ENCODE measurements at places on chromosomes 2 and 18.

GRCh38 chr2:216765761-216766262, 70.5 kb upstream of the IGFBP5 start:
- no peak for DNase-seq

DNA sequence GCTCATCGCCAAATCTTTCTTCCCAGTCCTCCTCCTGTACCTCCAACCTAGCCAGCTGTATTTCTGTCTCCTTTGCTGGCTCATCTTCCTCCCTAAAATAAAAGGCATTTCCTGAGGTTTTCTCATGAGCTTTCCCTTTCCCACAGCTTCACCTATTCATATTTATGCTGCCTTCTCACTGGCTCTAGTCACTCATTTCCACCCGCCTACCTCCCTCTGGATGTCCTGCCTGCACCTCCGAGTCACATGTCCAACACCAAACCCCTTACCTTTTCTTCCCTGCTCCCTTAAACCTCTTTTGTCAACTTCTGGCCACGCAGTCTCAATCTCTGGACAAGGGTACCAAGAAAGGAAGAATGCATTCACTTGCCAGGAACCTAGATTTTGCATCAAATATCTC, 2.8 kb downstream of the EIF2AK3 start:
- DNase-seq = no peak

GRCh38 chr18:48889981-48890762, 60.6 kb downstream of the SMAD7 start:
- DNase-seq = no peak

- DNase-seq = no peak
Measured at GRCh38 chr2:235018838-235019237, 67.0 kb downstream of the SH3BP4 start.

GRCh38 chr2:233354971-233355574, 779 bp downstream of the DGKD start:
- no peak for DNase-seq

- DNase-seq = no peak
Measured at GRCh38 chr2:16629044-16629443, 36.6 kb downstream of the CYRIA start.

DNA sequence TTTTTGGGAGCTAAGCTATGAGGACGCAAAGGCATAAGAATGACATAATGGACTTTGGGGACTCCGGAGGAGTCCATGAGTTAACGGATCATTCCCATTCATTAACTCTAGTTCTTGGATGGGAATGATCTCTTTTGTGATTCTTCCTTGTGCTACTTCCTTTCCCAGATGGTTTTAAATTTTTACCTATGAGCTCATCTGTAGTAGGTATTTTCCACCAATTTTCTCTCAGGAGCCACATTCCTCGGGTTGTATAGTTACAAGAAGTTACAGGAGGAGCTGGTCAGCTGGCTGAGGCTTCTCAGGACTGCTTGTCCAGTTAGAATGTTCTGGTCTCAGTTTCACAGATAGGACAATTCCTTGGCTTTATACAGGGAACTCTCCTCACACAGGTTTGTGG, 42.9 kb upstream of the LPIN2 start:
- DNase-seq = no peak

DNA sequence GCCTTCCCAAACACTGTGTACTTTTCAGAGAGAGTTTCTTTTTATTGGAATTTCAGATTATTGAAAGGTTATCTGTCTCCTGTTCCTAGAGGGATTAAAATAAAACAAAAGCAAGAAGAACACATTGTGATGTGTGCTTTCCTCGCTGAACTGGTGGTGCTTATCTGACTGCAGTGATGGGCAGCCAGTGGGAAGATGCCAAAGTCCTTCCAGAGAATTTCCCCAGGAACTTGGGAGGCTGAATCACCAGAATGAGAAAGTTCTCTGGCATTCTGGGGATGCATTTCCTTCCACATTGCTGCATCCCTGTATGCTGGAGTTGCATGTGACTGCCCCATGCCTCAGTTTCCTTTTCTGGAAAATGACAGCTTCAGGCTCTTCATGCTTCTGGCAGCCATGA, 53.9 kb upstream of the SEC11C start:
- DNase-seq = peak; percentile 15

DNA sequence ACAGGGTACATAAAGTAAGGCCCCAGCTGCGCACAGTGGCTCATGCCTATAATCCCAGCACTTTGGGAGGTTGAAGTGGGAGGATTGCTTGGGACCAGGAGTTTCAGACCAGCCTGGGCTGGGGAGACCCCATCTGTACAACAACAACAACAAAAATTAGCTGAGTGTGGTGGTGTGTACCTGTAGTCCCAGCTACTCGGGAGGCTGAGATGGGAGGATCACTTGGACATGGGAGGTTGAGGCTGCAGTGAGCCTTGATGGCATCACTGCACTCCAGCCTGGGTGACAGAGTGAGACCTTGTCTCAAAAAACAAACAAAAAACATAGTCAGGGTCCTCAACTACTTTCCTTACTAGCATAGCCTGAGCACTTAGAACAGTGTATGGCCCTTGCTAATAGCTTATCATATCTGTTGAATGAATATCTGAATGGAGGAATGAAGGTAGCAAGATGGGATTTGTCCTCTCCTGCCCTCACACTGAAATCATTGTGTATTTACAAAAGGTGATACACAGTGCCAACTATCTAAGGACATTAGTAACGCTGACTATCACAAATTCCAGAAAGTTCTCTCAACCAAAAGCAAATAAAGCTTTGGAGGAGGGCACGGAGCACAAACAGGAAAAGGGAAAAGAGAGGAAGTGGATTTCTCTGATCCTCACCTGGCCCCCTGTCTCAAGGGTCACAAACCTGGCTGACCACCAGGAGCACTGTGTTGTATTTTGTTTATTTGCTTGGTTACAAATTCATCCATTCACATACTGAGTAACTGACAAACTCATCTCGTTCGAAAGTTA, 38.1 kb downstream of the L3MBTL4 start:
- DNase-seq = no peak

GRCh38 chr2:124566518-124566970, 541.5 kb downstream of the CNTNAP5 start:
- no peak for DNase-seq

DNA sequence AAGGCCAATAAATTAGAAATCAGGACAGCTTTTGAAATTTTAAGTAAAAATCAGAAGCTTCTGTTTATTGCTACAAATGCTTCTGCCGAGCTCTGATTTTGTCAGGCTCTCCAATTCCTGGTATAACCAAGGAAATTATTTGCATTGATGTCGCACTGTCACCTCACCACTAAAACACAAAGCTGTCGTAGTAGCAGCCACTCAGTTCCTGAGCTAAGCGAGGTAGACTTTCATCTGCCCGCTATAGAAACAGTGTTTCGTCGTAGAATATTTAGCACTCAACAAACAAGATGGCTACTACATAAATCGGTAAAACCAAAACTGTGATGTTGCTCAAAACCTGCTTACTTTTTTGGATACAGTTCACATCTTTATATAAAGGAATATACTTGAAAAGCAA, 141.3 kb upstream of the FOSL2 start:
- no peak for DNase-seq

- DNase-seq = no peak
Measured at GRCh38 chr2:241357531-241357930, 1.4 kb downstream of the FARP2 start.

DNA sequence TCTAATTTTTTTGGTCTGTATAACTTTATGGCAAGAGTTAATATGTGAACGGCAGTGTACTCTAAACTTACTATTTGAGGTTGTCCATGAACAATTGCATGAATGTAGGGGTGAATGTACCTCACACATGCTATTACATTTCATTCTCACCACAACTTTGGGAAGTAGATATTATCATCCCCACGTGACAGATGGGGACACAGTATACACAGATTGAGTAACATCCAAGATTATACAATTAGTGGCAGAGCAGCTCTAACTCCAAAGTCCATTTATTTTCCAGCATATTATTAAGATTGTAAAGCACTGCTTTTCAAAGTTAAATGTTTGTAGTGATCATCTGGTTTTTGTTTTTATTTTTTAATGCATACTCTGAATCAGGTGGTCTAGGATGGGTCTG, 622.1 kb upstream of the ZEB2 start:
- DNase-seq = no peak

- DNase-seq = no peak
Measured at GRCh38 chr2:192005211-192005610, 158.3 kb upstream of the CAVIN2 start.

GRCh38 chr2:102442967-102443828, 20.2 kb downstream of the IL18RAP start:
- no peak for DNase-seq

- no peak for DNase-seq
Measured at GRCh38 chr2:236033462-236033861, 134.7 kb downstream of the GBX2 start.

DNA sequence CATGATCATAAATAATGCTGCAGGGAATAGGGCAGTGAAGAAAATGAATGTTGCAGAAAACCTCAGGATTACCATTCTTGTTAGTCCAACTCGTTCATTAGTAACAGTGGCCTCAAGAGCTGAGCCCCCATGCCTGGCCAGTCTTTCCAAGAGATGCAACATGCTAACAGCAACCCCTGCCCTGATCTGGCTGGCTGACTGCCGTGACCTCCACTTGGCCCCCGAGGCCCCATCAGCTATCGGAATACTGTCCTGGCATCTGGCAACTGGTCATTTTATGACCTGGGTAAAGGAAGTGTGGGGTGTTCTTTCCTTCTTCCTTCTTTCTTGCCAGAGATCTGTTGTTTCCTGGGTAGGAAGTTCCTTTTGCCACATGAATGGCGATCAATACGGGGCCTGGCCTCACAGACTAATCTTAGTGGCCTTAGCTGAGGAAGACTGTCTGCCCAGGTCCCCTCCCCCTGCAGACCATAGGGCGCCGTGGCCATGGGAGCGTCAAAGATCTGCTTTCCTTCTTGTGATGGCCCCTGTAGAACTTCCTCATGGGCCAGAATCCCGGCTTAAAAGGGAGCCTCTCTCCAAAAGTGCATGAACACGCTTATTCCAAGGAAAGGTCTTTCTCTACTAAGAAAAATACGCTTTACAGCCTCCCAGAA, 10.6 kb upstream of the TRABD2A start:
- no peak for DNase-seq

GRCh38 chr2:892401-892800, 58.2 kb upstream of the SNTG2 start:
- no peak for DNase-seq

DNA sequence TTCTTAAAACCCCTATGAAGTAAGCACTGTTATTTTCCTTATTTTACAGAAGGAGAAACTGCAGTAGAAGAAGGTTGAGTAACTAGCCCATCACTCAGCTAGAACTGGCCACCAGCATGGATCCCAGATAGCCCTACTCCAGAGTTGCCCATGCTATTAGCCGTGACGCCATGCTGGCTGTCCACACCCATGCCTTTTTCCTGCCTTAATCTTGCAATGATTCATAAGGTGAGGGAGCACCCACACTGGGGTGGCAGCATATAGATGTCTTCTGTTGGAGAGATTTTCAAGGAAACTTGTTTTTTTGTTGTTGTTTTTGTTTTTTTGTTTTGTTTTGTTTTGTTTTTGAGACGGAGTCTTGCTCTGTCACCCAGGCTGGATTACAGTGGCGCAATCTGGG, 204.1 kb upstream of the HAAO start:
- no peak for DNase-seq

- no peak for DNase-seq
Measured at GRCh38 chr2:212957624-212958023, 193.8 kb downstream of the IKZF2 start.

- no peak for DNase-seq
Measured at GRCh38 chr2:117411983-117412382, 402.5 kb upstream of the DDX18 start.

DNA sequence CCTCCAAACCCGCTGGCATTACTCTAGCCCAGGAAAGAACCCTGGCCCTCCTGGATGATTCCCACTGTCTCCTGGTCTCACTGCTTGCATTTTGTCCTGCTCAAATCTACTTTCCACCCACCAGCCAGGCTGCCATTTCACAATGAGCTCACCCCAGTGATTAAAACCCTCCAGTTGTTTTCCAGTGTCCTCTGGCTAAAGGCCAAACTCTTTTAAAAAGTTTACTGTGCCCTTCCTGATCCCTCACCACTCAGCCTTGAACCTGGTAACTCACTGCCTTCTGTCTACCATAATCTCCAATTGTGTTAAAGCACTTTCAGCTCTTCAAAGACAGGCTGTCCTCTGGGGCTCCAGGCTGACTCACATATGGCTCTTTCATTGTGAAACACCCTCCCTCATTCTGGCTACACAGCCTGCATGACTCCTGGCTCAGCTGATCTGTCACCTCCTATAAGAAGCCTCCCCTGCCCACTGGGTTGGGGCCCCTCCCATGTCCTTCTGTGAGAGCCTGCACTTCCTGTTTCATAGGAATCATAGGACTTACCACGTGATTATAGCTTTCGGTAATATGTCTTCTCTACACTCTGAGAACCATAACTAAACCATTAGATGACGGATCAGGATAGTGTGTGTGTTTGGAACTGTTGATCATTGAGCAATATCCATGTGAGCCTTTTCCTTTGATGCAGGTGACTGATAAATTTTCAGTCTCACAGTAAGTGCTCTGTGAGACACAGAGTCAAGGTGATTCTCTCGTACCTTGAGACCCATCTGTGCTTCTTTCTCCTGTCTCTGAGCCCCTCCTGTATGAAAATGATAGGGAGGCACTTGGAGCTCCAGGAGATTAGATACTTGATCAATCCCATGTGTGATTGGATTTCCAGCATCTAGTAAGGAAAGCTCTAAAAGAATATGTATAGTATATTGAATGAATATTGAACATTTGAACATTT, 590.8 kb upstream of the ID2 start:
- DNase-seq = peak; percentile 97

- DNase-seq = peak; percentile 10
Measured at GRCh38 chr2:19255481-19255880, 102.9 kb downstream of the OSR1 start.

DNA sequence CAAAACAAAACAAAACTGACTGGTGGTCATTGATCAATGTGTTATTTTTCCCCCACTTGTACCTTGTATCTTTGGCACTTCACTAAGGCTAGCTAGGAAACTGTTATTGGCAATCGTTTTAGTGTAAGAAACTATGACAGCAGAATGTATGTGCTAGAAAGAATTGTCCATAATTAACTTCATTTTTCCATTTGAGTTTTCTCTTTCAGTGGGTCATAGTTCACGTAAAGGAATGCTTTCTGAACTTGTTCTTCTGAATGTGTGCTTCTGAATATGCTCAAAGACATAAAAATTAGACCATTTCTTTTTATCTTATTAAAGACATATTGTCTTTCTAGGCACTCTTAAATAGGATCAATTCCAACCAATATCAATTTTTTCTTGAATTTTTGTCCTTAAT, 132.2 kb downstream of the ASXL3 start:
- no peak for DNase-seq

- no peak for DNase-seq
Measured at GRCh38 chr2:120369250-120369649, 23.3 kb downstream of the INHBB start.

DNA sequence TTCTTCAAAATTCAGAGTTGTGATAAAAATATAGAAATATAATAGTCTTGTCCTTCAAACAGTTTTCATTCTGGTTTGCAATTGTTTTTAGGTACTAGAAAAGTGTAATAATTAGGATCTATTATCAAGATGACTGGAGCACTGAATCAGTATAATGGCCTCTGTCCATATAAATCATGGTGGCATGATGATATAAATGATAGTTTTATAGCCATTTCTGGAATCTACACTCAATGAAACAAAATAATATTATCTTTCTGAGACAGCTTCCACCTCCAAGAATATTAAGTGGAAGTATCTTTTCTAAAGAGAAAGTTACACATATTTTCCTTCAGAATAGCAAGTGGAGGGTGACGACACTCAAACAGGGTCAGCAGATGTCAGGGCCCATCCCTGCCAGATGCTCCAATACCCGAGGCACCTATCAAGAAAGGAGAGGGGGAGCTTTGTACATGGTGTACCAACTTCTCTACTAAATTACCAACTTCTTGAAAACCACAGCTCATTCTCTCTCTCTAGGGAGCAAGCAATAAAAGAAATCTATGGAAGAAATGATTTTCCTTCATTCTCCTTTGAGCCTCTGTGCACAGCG, 882.7 kb upstream of the CHAC2 start:
- no peak for DNase-seq

Measured in LHCN-M2 (cell line).